Astrocyte (in vitro differentiated cells and primary cell): ENCODE measurements at places on chromosomes 3 and 15.

- DNase-seq = peak; percentile 33
Measured at GRCh38 chr15:51332206-51333147, 5.9 kb downstream of the CYP19A1 start.

DNA sequence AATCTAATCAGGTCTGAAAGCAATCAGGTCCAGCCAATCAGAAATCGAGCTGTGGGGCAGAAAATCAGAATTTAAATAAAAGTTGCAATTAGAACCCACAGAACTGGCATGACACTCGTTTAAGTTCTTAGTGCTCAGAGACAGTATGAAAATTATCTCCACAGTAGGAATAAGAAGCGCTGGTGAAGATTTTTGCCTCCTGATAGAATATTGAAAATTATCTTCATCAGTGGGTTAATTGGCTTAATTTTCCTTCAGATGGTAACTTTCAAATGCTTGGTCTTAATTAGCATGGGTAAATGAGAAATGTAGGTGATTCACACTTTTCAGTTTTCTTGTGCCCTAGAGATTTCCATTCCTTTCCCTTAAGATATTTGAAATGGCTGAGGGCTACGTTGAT, 109.1 kb upstream of the MDFIC2 start:
- no peak for DNase-seq

DNA sequence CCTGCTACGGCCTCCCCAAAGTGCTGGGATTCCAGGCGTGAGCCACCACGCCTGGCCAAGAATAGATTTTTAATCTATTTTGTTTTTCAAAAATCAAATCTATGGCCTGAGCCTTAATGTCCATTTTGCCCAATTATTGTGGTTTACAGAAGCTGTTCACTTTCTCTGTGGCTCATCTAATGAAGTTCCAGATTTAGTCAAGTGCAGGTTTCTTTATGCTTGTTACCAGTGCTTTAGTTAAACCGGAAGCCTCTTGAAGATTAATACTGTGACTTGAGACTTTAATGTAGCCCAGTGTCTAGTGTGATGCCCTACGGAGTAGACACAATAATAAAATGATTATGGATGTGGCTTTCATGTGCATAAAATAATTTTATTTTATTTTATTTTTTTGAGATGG, 16.5 kb upstream of the EDEM1 start:
- no peak for DNase-seq

DNA sequence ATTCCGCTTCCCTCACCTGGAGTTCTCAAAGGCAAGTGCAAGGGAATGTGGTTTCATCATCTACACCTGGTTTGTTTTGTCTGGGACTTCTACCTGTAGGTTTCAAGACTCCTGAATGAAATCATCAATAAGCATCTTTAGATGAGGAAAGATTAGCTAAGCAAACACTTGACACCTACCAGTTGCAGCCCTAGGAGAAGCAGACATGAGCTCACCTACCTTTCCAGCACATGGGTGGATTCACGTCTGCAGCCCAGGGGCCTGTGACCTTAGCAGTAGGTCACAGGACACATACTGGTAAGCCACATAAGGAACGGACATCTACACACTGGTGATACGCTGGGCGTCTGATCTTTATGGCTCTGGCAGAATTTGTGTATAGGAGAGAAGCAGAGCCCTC, 26.7 kb downstream of the SLCO2A1 start:
- no peak for DNase-seq

GRCh38 chr3:158520433-158520832, 50.6 kb upstream of the MLF1 start:
- DNase-seq = peak; percentile 6

- peak; percentile 66 for DNase-seq
Measured at GRCh38 chr3:138234401-138235179, 47.5 kb downstream of the ARMC8 start.
